ENCODE measurements at places on chromosomes 6 and 20.

GRCh38 chr6:151213352-151213751 lies 26.4 kb upstream of the AKAP12 start:
- no peak for DNase-seq

GRCh38 chr6:10518557-10519407 lies 2.4 kb upstream of the GCNT2 start:
- no peak for DNase-seq

- no peak for DNase-seq
Observed at GRCh38 chr6:159254186-159254585, 85.0 kb downstream of the FNDC1 start.

GRCh38 chr20:32674362-32674789 lies 635 bp upstream of the C20orf203 start:
- peak; percentile 57 for DNase-seq

- no peak for DNase-seq
Observed at GRCh38 chr20:689947-690346, 14.3 kb upstream of the SCRT2 start.

DNA sequence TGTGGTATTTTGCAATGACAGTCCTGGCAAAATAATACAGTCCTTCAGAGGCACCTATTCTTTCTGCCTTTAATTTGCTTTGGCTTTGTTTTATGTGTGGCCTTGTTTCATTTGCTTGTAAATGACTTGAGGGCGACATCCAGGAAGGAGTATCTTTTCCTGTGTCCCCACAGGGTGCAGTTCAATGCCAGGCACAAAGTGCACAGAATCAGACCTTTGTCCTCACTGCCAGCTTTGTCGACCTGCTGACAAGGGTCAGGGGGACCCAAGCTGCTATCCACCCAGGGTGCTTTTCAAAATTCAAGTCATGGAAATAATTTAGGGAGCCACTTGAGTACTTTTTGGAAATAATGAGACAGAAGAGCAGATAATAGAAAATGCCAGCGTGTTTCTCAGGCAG lies 37.0 kb upstream of the CDKN1A start:
- DNase-seq, result no peak

DNA sequence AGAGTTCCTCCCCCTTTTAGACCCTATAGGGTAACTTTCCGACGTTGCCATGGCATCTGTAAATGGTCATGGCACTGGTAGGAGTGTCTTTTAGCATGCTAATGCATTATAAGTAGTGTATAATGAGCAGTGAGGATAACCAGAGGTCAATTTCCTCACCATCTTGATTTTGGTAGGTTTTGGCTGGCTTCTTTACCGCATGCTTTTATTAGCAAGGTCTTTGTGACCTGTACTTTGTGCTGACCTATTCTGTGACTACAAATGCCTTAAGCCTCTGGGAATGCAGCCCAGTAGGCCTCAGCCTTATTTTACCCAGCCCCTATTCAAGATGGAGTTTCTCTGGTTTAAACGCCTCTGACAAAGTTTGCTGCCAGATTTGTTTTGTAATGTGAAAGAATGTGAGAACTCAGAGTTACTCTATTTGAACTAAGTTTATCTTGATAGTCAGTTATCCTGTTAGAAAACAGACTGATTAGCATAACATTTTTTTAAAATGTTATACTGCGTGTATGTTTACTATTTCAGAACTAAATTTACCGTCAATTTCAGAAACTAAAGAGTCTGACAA lies 111.3 kb upstream of the PRSS16 start:
- no peak for DNase-seq

DNA sequence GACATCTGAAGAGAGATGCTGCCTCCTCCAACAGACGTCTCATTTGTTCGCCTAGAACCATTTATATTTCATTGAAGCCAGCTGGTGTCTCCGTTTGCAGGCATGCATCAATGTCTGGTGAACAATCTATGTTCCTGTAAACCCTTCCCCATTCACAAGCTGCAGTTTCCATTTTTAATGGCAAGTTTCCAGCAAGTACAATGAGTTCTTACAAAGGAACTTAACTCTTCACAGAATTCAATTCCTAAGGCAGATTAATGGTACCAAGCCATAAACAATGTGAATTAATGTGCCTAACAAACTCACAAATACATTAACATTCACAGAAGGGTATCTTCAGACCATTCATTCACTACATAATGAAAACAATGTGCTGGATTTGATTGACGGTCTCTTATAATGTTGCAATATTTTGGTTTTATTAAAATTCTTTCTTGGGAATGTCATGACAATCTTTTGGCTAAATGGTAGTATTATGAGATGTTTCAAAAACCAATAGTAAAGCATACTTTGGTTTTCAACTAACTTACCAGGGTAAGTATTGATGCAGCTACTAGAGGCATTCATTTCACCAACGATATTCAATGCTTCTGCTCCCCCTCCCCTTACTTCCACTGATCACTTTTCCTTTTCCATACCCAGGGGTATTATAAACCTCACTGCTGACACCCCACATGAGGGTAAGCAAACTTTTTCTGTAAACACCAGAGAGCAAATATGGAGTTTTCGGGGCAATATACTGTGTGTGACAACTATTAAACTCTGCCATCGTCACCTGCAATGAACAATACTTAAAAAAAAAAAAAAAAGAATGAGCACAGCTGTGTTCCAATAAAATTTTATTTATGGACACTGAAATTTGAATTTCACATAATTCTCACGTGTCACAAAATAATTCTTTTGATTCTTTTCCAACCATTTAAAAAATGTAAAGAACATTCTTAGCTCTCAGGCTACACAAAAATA lies 4.2 kb downstream of the AKIRIN2 start:
- DNase-seq, result no peak

- no peak for DNase-seq
Observed at GRCh38 chr6:134379076-134379475, 61.2 kb upstream of the SGK1 start.

DNA sequence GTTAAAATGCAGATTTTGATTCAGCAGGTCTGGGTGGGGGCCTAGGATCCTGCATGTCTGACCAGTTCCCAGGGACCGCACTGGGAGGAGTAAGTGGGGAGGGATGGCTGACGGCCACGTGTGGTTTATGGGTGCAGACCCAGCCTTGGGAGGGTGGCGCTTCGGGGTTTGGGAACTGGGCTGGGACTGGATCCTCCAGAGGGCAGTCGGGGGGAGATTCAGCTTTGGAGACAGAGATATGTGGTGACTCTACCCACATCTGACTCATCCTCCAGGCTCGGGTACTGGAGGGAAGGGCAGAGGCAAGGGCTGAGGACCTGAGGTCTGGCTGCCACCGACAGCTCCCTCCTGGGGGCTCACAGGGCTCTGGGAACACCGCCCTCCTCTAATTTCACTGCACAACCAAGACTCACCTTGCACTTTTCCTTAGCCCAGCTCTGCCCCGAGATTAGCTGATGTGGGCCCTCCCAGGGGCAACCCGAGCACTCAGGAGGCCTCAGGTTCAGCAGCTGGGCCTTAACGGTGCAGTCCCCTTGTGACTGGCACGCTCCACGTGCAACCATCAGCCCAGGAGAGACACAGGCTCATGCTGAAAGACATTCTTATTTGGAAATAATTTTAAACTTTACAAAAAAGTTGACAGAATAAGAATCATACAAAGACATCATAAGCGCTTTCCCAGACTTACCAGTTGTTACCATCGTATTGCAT lies 172.8 kb upstream of the PMEPA1 start:
- DNase-seq, result no peak

DNA sequence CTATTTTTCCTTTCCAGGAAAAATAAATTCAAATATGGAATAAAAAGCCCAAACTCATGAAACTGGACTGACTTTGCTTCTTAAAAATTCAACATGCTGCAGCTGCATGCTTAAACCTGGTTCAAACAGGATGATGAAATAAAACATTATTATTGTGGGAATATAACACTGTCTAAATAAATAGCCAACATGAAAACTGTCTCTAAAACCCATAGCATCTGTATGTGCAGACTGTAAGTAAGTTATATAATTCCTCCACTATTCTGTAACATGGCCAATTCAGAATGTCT lies 30.4 kb upstream of the AHI1 start:
- no peak for DNase-seq

- DNase-seq, result no peak
Observed at GRCh38 chr20:641516-641875, 11.5 kb downstream of the SRXN1 start.

DNA sequence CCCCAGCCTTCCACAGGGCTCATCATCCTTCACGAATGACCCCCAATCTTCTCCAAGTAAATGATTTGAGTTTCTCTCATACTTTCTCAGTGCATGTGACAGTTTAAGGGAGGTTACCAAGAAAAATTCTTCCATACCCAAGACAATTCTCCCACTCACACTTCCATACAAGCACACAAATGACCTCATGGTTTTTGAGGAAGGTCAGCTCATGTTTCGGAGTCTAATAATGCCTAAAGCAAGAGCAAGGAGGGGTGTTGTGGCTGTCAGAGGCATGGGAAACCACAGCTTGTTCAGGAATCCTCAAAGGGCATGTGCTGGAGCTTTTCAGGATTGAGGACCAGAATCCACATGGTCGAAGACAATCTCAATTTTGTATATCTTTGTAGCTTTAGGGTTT lies 279.0 kb downstream of the MAFB start:
- DNase-seq, result no peak

GRCh38 chr6:155325700-155326516 lies 11.6 kb upstream of the TFB1M start:
- DNase-seq, result no peak

Data from stimulated activated CD8-positive, alpha-beta memory T cell treated with anti-CD3 and anti-CD28 coated beads, Interleukin-4, amount 100 ng/mL, for 1 hour (primary cell).